ENCODE measurements at places on chromosomes 1 and 21. TPM values are rescaled to one million over a fixed set of nuclear protein-coding genes. Genes with fewer than 3 reads are reported as not detected.
A peak's percentile ranks its signal among the peaks of the same experiment; 100 is the strongest.

- no peak for DNase-seq
Observed at GRCh38 chr1:2544093-2544874, 11.9 kb upstream of the TNFRSF14 start.

- DNase-seq, result no peak
Observed at GRCh38 chr1:204574865-204575163, 58.6 kb downstream of the MDM4 start.

GBP7 gene
- not detected for total RNA-seq

- peak; percentile 1 for DNase-seq
Observed at GRCh38 chr21:41043014-41043413, 124.9 kb upstream of the BACE2 start.
